NCI-H69 (cell line): ENCODE measurements at places on chromosomes 12 and 14.

- DNase-seq: no peak
Measured at GRCh38 chr12:40049268-40049667, 56.6 kb downstream of the SLC2A13 start.

- no peak for DNase-seq
Measured at GRCh38 chr12:19248929-19249602, 119.5 kb downstream of the PLEKHA5 start.

- peak; percentile 11 for DNase-seq
Measured at GRCh38 chr12:24760606-24761378, 188.1 kb downstream of the BCAT1 start.

DNA sequence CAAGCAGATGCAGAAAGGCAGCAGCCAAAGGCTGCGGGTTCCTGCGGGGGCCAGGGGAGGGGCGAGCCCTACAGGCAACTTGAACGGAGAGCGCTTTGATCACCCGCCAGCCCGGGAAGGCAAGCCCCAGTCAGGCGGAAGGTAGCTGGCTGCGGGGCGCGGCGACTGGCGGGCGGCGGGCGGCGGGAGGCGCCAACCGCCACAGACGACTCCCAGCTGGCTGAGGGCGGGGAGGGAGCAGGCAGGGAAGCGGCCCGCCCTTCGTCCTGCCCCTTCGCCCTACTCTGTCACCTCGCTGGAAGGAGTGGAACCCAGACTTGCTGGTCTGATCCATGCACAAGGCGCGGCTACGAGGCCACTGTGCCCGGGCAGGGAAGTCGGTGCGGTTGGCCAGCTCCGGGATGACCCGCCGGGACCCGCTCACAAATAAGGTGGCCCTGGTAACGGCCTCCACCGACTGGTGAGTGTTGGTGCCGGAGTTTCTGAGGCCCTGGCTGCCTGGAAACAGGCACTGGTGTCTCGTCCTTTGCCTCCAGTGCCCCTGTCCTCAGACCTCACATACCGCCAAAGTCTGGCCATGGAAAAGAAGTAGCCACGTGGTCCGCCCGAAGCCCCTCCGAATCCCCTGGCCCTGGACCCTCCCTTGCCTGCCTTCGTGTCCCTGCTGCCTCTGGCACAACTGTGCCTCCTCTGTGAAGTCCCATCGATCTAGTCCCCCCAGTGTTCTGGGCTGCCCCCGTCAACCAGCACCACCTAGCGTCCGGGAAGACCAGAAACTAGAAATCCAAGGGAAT lies 15.4 kb upstream of the CARMIL3 start:
- DNase-seq: peak; percentile 93

DNA sequence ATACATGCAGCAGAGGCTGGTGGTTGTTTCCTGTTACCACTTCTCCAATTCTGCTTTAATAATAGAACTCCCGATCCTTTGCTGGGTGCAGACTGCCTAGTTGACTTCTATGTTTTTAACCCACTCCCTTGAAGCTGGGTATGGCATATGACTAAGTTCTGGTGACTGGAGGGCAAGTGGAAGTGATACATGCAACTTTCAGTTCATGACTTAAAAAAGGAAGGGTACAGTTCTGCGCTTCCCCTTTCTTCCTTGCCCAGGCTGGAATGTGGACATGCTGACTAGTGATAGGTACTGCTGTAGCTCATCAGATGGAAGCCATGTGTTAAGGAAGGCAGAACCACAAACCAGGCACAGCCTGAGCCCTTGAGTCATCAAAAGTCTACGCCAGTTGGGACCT lies 2.4 kb upstream of the A2M start:
- DNase-seq: no peak

DNA sequence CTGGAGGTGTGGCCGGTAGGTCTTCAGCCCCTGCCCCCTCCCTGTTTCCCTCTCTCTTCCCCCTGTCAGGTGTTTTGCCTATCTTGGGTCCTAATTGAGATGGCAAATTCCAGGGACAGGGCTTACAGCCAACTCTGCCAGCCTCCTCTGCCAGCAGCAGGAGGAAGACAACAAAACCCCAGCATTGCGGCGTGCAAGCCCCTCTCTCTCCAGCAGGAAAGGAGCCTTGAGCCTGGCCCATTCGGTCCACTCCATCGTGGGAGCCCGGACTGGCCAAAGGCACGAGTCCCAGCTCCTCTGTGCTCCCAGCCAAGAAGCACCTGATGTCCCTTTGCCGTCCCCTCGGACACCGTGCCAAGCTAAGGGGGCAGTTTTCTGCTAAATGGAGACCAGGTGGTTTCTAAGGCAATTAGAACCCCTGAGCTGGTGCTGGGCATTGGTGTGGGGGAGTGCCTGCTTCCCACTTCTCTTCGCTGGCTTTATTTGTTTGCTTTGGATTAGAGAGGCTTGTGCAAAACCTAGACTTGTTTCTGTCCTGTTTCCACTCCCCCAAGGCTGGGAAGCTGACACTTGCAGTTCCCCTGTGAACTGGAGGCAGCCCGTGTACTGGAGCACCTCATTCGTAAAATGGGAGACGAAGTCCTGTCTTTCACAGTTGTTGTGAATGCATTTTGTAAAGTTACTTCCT lies 57.1 kb upstream of the LHX5 start:
- DNase-seq: no peak

DNA sequence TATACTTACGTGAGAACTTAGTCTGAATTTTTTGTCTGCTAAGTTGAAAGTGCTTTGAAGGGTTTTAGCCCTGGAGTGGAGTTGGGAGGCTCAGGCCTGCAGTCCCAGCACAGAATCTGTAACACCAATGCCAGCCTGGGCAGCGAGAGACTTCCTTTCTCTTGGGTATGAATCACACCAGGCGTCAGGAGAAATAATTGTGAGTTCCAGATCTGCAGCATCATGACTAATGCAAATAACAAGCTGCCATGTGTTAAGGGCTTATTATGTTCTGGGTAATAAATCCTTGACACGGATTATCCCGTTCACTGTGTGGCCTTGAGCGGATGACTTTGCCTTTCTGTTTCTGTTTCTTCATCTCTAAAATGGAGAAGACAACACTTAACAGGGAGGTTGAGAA lies 70.6 kb downstream of the B4GALNT3 start:
- peak; percentile 87 for DNase-seq

DNA sequence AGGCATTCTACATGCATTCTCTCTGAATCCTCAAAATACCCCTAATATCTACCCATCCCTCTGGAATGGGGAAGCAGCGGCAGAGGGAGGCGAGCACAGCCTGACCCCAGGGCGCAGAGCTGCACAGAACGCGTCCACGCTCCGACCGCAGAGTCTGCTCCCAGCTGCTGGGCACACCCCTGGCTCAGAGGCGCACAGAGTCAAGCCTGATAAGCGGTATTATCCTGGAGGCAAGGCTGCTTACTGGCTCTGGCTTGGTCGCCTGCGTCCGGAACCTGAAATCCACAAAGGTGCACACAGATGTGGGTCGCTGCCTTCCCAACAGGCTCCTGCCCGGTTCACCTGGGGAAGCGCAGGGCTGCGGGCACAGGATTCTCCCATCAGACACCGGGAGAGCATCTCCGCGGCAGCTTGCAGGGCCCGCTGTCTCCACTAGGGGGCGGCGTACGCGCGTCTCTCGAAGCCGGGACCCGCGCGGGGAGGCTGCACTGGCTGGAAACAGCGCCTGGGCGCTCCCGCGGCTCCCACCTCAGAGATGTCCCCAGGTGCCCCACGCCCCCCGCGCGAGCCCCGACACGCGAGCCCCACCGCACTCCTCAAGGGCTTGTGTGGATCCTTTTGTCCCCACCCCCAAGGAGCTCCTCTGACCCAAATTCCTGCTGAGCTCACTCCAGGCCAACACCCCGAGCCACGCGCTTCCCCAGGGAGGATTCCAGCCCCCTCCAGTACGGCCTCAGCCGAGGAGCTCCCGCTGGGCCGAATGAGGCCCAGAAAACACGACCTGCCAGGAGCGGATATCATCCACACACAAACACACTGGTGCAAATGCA lies 120.1 kb upstream of the FZD10 start:
- DNase-seq: peak; percentile 51

GRCh38 chr14:53316504-53316903 lies 163.4 kb upstream of the DDHD1 start:
- no peak for DNase-seq

GRCh38 chr14:90140956-90141316 lies 79.1 kb downstream of the KCNK13 start:
- DNase-seq: peak; percentile 63

GRCh38 chr12:100668945-100669536 lies 95.6 kb downstream of the GAS2L3 start:
- DNase-seq: peak; percentile 90

DNA sequence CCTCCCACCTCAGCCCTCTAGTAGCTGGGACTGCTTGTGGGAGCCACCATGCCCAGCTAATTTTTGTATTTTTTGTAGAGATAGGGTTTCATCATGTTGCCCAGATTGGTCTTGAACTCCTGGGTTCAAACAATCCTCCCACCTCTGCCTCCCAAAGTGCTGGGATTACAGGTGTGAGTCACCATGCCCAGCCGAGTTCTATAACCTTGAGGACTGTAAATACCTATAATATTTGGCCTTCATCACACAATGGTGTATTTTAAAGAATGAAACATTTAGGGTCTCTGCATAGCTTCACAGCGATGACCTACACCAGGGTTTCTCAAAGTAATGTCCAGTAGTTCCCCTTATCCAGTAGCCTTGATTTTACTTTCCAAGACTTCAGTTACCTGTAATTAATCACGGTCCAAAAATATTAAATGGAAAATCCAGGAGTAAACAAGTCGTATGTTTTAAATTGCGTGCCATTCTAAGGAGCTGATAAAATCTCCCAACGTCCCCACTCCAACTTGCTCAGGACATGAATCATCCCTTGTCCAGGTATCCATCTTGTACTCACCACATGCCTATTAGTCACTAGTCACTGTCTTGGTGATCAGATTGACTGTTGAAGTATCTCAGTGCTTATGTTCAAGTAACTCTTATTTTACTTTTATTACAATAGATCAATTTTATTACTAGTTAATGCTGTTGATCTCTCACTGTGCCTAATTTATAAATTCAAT lies 368.2 kb downstream of the BTG1 start:
- DNase-seq: no peak

DNA sequence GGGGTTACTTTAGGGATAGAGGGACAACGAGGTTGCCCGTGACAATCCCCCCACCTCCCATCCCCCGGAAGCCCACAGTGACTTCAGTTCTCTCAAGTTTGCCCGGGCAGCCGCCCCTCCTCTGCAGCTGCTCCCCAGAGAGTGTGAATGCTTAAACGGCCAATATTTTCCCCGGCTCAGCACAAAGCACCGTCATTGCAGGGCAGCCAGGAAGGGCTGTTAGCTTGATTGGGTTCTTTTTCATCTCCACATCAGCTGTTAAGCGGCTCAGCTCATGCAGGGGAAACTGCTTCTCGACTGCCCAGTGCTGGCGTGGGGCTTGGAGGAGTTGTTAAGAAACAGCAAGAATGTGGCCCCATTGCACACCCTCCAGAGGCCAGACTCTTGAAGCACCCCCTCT lies 120.5 kb upstream of the NCOR2 start:
- DNase-seq: peak; percentile 70

GRCh38 chr14:48723841-48724495 lies 862.2 kb downstream of the RPS29 start:
- DNase-seq: peak; percentile 91

GRCh38 chr12:54598970-54599369 lies 10.5 kb upstream of the PPP1R1A start:
- no peak for DNase-seq

DNA sequence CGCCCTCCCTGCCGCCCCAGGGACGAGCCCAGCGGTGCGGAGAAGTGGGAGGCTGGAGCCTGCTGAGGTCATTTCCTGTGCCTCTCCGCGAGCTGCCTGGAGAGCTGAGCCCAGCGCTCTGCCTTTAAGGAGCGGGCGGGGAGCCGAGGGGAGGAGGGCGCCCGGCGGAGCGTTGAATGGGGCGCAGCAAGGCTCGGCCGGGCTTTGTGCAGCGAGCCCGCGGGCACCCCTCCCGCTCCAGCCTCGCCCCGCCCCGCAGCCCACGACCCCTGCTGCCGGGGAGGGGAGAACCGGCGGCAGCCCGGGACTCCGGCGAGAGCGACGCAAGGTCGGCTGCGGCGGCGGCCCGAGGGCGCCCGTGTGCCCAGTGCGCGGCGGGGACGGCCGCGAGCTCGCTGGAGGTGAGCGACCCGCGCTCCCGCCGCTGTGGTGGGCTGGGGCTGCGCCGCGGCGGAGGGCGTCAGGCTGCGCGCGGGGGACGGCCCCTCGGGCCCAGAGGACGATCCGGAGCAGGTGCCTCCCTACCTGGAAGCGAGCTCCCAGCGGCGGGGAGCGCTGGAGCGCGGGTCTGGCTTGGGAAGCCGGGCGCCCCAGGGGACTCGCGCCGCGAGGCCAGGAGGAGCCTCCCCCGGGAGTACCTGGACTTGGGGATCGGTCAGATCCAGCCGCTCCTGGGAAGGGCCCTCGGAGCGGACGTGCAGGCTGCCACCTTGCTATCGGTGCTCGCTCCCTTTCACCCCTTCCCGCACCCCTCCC lies at the start of gene PLEKHH1:
Gene PLEKHH1 (plus strand): TSS at position 293 of the 756 bp plus-strand sequence. CDS start 8,578 bp downstream, outside the sequence.
- DNase-seq: peak; percentile 90

DNA sequence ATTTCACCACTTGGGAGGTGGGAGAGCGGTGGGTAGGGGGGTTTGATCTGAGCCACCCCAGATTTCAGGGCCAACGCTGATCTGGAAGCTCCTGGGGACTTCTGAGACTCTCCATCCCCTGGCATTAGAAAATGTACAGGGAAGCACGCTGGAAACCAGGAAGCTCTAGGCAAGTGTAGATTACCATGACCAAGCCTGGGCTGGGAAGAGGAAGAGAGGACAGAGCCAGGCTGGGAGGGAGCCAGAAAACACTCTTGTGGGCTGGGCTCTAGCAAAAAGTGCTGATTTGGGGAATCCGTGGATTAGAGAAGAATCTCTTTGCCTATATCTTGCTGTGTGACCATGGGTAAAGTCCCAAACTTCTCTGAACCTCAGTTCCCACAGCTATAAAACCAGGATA lies 236.7 kb downstream of the BCL11B start:
- DNase-seq: no peak

- peak; percentile 3 for DNase-seq
Measured at GRCh38 chr12:102171951-102172350, 25.7 kb downstream of the PMCH start.

GRCh38 chr12:122082621-122083356 lies 4.2 kb downstream of the MLXIP start:
- DNase-seq: no peak

GRCh38 chr14:64217308-64217707 lies 76.9 kb downstream of the ESR2 start:
- DNase-seq: no peak

DNA sequence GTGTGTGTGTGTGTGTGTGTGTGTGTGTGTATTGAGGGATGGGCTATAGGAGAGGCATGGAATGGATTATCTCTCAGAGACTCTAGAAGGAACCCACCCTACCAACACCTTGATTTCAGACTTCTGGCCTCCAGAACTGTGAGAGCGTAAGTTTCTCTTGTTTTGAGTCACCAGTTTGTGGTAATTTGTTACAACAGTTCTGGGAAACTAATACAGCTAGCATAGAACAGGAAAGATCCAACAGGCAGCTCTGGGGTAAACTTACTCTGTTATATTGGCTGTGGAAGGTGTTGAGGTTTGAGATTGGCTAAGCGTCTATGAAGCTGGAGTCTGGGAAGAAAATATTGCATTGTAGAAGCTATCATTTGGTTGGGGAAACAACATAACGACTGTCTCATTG lies 334.3 kb downstream of the AACS start:
- DNase-seq: no peak

GRCh38 chr12:113317122-113317521 lies 17.8 kb downstream of the SLC8B1 start:
- DNase-seq: no peak

GRCh38 chr14:64807551-64807950 lies 72.2 kb downstream of the SPTB start:
- DNase-seq: peak; percentile 60
